Right ventricle myocardium inferior (tissue), 1 donor: ENCODE measurements at places on chromosomes 11 and 22. TPM values are rescaled to one million over a fixed set of nuclear protein-coding genes. Genes with fewer than 3 reads are reported as not detected.

GRCh38 chr11:70048279-70049024, 29.7 kb upstream of the ANO1 start:
- no peak for DNase-seq

DNA sequence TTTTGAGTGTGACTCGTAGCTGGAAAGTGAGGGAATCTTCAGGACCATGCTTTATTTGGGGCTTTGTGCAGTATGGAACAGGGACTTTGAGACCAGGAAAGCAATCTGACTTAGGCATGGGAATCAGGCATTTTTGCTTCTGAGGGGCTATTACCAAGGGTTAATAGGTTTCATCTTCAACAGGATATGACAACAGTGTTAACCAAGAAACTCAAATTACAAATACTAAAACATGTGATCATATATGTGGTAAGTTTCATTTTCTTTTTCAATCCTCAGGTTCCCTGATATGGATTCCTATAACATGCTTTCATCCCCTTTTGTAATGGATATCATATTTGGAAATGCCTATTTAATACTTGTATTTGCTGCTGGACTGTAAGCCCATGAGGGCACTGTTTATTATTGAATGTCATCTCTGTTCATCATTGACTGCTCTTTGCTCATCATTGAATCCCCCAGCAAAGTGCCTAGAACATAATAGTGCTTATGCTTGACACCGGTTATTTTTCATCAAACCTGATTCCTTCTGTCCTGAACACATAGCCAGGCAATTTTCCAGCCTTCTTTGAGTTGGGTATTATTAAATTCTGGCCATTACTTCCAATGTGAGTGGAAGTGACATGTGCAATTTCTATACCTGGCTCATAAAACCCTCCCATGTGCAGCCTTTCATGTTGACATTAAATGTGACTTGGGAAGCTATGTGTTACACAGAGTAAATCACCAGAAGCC, 11.0 kb downstream of the OR51E1 start:
- DNase-seq = no peak

The BEST1 gene
- total RNA-seq = 1.9 TPM

DNA sequence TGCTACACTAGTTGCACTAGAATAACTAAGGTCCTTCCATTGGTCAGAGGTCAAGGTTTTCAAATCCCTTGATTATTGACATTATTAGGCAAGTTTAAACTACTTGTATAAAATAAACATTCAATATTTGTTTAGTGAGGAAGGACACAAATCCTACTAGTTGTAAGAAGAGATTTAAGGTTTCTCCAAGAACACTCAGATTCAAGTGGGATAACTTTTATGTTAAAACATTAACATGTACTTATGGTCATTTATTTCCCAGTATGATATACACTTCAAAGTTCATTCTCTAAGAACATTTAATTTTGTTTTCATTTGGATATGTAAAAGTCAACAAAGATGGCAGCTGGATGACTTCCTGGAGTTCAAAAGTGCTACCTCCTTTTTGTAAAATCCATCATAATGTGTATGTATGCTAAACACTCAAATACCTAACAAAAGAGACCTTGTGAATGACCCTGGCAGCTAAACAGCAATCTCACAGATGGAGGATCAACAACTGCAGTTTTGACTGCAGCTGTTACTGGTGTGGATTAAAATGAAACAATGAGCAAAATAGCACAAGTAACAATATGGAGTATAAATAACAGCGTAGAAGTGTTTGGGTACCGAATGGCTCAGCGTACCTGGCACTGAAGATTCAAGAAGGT, 1.5 kb downstream of the CCDC90B start:
- no peak for DNase-seq

The OLFML1 gene
- 8.5 TPM for total RNA-seq

DNA sequence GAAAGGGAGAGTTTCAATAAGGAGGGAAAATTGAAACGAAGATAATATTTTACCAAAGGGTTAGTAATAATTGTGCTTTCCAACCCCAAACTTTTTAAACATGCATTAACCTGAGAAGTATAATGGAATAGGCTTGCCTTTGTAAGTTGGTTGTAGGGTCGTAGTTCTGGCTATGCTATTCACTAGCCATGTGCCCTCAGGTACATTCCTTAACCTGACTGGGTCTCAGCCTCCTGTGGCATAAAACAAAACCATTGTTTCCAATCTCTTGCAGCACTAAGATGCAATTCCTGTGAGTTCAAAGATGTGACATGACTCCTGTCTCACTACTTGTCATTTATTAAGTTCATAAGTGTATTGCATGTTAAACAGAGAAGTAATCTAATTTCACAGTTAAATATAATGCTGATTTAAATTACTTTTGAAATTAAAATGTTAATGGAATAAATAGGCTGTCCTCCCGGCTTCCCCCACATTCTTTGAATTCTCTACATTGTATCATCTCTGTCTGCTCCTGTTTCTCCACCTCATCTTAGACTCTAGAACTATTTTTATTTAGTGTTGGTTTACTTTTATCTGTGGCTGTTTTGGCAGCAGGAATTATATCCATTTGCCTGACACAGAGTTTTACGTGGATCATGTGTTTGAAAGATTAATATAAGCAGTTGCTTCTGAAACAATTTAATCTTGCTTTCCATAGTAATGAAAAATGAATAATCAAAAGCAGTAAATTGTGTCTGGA, 216.3 kb downstream of the FAT3 start:
- DNase-seq = no peak

The FXYD6 gene
- total RNA-seq = 41.2 TPM

- DNase-seq = peak; percentile 49
These were observed 662 bp downstream of the MUC5B start for GRCh38 chr11:1223346-1224110.

The OR51E2 gene
- total RNA-seq = 0.30 TPM

DNA sequence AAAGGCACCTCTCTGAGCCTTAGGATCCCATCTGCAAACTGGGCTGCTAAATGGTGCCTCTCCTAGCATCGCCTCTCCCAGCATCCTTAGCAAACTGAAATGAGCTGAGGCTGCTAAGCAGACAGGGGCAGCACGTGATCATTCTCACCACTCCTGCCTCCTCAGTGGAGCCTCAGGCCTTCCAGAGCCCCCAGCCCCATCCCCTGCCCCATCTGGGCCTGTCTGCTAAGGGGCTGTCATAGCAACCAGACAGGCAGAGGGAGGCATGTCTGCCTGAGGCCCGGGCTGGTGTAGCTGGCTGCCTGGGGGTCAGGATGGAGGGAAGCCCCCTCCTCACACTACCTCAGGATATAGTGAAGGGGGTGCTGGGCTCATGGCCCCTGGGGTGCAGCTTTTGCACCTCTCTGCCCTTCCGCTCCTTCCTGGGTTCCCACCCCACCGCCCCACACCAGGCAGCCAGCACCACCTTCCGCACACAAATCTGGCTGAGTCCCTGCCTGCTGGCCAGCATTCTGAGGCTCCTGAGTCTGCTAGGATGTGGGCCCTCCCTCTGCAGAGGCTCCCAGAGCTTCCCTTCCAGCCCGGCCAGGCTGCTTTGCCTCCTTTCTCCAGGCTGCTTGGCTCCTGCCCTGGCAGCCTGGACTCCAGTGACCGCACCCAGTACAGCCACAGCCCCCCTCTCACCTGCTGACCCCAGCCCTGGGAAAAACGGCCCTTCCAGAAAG, 47.5 kb upstream of the TTLL12 start:
- DNase-seq = no peak

GRCh38 chr11:2867722-2868505, 17.7 kb downstream of the CDKN1C start:
- no peak for DNase-seq

The C22orf42 gene
- not detected for total RNA-seq

The C11orf52 gene
- 1.9 TPM for total RNA-seq

The SIK3 gene
- 28.7 TPM for total RNA-seq

The PRPF19 gene
- total RNA-seq = 41.1 TPM

- DNase-seq = no peak
These were observed 32.8 kb downstream of the PITPNB start for GRCh38 chr22:27885977-27886842.

The NCR3LG1 gene
- total RNA-seq = 0.73 TPM

The FOLR1 gene
- total RNA-seq = 1.2 TPM

The OR5AR1 gene
- total RNA-seq = not detected

The MYBPC3 gene
- total RNA-seq = 2,397 TPM

The OR52E1 gene
- not detected for total RNA-seq

The PPARA gene
- total RNA-seq = 70.5 TPM

DNA sequence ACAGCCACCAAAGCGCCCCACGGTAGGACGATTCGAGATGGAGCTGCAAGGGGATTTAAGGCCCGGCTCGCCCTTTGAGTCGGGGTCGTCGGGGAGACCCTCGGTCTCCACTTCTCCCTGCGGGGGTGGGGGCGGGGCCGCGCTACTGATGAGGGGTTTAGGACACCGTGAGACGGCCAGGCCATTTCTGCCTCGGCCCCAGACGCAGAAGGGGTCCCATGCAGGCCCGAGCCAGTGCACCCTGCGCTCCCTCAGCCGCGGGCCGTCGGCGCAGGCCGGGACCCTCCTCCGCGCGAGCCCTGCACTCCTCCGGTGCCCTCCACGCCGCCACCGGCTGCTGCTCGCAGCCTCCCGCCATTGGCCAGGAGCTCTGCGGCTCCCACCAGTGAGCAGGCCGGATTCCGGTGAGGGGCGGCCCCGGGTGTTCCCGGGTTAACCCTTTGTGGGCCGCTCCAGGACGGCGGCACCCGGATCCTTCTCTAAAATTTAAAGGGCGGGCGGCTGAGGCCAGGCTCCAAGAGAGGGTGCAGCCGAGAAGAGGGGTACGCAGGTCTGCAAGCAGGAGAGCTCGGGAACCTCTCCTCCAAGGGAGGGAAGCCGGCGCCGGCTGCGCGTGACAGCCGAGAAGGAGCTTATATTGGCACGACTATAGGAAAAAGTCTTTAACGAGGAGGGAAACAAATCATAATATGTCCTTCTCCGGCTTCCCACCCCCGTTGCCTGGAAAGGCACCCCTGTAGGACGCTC, 18.0 kb downstream of the CREB3L1 start:
- DNase-seq = peak; percentile 87

DNA sequence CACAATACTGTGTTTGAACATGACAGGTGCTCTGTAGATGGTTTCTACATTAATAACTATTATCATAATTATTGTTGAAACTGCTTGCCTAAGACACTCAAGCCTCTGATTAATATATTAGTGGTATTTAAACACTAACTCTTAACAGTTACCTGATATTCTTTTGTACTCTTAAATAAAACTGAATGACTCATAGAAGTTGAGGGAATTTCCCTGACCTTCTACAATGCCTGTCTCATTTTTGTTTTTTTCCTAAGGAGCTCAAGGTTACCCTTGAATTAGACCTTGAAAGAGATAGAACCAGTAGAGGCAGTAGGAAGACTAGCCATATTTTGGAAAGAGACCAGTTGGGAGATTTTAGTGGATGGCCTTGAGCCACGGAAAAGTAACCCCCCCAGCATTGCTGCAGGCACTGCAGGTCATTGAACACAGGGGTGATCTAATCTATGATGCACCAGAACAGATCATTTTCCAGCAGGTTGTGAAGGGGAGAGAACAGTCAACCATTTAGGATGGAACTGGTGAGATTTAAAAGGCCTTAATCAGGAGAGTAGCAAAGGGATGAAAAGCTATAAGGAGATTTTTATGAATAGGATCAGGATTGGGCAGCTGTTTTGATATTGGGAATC, 148.3 kb downstream of the PGR start:
- no peak for DNase-seq

DNA sequence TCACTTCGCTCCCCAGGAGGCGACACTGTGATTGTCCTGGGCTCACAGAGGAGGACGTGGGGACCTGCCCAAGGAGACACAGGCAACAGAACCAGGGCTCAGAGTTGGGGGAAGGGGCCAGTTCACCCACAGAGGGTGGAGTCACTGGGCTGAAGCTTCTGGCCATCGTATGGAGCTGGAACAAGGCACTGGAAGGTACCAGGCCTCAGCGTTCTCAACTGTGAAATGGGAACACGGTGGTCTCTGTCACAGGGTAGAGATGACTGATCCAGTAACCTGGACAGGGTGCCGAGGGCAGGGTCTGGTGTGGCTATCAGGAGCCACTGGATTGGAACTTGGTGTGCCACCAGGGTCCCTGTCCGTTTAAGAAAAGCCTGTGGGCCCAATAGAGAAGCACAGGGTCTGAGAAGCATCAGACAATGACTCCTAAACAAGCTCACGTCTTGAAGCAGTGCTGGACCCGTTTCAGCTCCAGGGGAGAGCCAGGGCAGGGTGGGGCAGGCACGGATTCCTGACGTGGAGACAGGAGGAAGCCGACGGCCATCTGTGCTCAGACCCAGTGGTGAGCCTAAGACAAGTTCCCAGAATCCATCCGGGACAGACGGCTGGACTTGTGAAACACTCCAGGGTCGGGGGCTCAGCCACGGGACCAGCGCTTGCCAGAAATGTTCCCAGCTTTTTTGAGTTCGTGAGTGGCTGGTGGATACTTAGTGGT, 25.0 kb upstream of the KCNQ1OT1 start:
- no peak for DNase-seq

The RAG2 gene
- not detected for total RNA-seq

DNA sequence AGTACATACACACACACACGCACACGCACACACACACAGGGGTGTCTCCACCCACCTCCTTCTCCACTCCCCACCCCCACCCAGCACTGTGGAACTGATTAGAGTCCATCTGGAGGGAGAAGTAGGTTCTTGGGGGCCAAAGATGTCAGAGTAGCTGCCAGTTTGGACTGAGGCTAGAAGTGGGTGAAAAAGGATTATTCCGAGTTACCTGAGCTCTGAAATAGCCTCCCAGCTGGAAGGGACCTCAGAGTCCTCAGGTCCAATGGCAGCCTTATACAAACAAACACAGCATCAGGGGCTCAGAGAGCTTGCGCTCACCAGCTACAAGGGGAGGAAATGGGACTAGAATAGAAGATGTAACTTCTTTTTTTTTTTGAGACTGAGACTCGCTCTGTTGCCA, 20.8 kb downstream of the IL10RA start:
- DNase-seq = no peak

- DNase-seq = no peak
These were observed 46.8 kb downstream of the TRIM44 start for GRCh38 chr11:35709376-35709775.

DNA sequence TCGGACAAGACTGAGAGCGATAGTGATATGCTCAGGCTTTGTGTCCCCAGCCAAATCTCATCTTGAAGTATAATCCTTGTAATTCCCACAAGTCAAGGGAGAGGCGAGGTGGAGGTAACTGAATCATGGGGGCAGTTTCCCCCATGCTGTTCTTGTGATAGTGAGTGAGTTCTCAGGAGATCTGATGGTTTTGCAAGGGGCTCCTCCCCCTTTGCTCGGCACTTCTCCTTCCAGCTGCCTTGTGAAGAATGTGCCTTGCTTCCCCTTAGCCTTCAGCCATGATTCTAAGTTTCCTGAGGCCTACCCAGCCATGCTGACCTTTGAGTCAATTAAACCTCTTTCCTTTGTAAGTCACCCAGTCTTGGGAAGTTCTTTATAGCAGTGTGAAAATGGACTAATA, 7.5 kb upstream of the FOLR2 start:
- DNase-seq = no peak

The CRYAB gene
- total RNA-seq = 7,453 TPM

The CCDC157 gene
- 0.46 TPM for total RNA-seq

DNA sequence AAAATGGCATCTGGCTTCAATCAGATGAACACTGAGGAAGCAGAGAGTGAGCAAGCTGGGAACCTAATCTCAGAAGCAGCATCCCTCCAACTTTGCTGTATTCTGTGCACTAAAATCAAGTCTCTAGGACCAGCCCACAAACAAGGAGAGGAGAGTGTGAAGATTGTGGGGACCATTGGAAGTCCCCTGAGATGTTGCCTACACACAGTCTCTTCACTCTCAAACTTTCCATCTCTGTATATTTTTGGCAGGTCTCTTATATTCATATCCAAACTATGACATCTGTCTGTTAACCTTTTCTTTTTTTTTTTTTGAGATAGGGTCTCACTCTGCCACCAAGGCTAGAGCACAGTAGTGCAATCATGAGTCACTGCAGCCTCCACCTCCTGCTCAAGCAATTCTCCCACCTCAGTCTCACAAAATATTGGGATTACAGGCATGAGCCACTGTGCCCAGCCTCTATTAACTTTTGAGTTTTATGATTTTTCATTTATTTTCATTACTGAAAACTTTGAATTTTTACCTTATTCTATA, 1096.4 kb downstream of the TBC1D22A start:
- no peak for DNase-seq
